Thyroid gland (tissue), 4 donors: ENCODE measurements at places on chromosomes 5 and 9. TPM values are rescaled to one million over a fixed set of nuclear protein-coding genes. Genes with fewer than 3 reads are reported as not detected.

GRCh38 chr9:22049411-22049810 is 40.3 kb upstream of the CDKN2B start:
- no peak for DNase-seq

- DNase-seq: peak; percentile 78
Measured at GRCh38 chr9:77648234-77649108, at the start of gene GNA14. Gene GNA14 (minus strand): TSS chr9:77648322. CDS start chr9:77647793, 529 bp downstream.

- DNase-seq: no peak
Measured at GRCh38 chr9:126335837-126336735, 9.5 kb downstream of the MVB12B start.

GRCh38 chr9:5767968-5768932 is 64.7 kb downstream of the ERMP1 start:
- no peak for DNase-seq

DNA sequence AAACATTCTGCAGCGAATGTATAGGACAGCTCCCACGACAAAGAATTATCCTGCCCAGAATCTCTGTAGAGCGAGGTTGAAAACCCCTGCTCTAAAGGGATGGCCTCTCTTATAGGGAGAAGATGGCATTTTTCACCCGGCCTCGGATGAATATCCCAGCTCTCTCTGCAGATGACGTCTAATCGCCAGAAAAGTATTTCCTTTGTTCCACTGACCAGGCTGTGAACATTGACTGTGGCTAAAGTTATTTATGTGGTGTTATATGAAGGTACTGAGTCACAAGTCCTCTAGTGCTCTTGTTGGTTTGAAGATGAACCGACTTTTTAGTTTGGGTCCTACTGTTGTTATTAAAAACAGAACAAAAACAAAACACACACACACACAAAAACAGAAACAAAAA is 17.4 kb upstream of the RARS1 start:
- DNase-seq: no peak

GRCh38 chr5:122173474-122174415 is 44.4 kb downstream of the ZNF474 start:
- no peak for DNase-seq

GRCh38 chr5:123455640-123456039 is 32.4 kb upstream of the CEP120 start:
- no peak for DNase-seq

- DNase-seq: no peak
Measured at GRCh38 chr9:8677741-8678140, 878.2 kb upstream of the DMAC1 start.

DNA sequence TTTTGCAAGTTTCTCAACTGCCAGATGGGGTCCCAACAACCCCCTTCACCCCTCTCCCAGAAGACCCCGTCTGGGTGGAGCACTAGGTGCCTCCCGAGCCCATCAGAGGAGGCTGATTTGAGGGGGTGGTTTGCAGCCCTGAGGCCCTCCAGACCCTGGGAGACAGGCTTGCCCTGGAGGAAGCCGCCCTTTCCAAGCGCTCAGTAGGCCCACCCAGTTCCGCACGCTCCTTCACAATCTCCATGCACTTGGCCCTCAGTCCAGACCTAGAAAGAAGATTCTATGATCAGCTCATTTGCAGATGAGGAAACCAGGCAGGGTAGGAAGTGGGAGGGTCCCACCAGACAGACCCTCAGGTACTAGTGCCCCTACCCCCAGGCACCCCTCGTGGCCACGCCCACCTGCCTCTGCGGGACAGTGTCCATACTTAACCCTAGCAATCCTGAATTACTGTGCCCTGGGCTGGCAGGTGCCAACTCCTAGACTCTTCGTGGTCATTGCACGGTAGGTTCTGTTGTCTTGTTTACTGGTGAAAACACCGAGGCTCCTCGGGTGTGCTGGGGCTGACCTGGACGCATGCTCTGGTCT is 22.3 kb downstream of the OR2V1 start:
- DNase-seq: no peak

The ACSL6 gene
- 0.71 TPM for total RNA-seq

DNA sequence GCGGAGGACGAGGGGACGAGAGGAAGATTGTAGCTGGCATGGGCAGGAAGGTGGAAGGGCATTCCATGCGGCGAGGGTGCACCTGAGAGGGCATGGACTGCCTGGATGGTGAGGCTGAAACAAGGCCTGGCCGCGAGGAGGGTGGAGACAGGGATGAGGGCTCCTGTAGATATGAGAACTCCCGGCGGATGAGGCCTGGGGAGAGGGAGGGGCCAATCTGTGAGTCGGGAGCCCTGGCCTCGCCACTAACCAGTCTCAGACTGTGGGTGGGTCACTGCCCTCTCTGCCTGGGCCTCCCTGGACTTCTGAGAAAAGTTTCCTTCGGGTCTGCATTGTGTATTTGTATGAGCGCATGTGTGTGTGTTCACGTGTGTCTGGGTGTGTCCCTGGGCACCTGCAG is 55.4 kb downstream of the LMX1B start:
- no peak for DNase-seq

The FST gene
- 1.7 TPM for total RNA-seq

- DNase-seq: no peak
Measured at GRCh38 chr9:1222511-1222910, 172.4 kb downstream of the DMRT2 start.

DNA sequence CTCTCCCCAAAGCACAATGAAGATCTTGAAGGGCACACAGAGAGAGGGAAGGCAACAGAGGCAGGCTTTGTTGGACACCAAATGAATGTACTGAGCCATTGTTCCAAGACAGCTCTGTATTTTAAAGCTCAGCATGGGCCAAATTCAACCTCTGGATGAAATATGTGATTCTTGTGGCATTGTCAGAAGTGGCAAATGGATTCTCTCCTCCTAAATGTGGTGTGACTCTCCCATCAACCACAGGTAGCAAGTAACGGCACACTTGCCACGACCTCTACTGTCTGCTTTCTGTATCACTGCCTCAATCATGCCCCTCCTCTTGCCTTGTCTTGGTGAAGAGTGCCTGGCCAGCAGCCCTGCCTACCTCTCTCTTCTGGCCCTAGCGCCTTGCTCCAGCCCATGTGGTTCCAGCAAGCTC is 6.1 kb upstream of the MOB3B start:
- DNase-seq: peak; percentile 22

The PCDHGB5 gene
- total RNA-seq: 22.6 TPM

GRCh38 chr5:5335700-5336264 is 86.7 kb upstream of the ICE1 start:
- peak; percentile 22 for DNase-seq

The CCL27 gene
- total RNA-seq: not detected

GRCh38 chr5:110925398-110925797 is 146.1 kb upstream of the TSLP start:
- DNase-seq: no peak

The OTULINL gene
- 6.5 TPM for total RNA-seq

- DNase-seq: no peak
Measured at GRCh38 chr9:86349271-86349670, 4.9 kb downstream of the TUT7 start.

The ABLIM3 gene
- total RNA-seq: 10.5 TPM

The FAM153A gene
- total RNA-seq: 3.3 TPM

DNA sequence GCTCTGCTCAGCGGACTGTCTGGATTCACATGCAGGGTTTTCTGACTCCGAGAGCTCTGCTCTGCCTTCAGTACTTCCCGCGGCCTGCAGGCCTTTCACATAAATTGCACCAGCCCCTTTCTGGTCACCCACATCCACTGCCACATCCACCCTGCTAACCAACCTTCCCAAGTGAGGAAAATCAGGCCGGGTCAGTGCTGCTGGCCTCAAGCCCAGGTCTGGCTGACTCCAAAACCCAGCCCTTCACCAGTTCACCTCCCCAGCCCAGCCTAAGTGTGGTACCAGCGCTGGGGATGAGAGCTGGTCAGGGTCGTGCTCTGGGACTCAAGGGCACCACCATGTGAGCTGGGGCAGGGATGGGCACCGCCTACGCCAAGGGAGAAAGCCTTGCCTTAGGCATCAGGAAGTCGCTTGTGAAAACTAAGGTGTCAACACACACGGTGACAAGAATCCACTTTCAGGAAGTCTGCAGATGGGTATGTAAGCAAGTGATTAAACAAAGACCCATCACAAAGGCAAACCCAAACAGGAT is 12.3 kb downstream of the LMAN2 start:
- no peak for DNase-seq

The C9orf153 gene
- 0.71 TPM for total RNA-seq

GRCh38 chr5:33049842-33050241 is 338.7 kb downstream of the NPR3 start:
- no peak for DNase-seq

DNA sequence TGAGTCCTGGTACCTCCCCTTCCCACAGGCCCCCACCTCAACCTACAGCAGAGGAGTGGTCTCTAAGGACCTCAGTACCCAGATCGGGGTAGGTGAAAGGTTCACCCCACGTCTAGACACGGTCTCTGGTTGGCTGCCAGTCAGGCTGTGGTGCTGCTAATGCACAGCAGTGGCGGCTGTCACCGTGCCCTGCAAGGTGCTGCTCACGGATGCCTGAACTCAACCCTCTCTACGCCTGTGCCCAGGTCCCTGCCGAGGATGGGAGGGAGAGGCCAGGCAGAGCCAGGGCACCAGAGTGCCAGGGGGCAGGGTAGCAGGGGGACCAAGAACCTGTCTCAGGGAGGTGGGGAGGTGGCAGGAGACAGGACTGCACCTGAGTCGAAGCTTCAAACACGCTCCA is 14.3 kb downstream of the IER5L start:
- DNase-seq: no peak

DNA sequence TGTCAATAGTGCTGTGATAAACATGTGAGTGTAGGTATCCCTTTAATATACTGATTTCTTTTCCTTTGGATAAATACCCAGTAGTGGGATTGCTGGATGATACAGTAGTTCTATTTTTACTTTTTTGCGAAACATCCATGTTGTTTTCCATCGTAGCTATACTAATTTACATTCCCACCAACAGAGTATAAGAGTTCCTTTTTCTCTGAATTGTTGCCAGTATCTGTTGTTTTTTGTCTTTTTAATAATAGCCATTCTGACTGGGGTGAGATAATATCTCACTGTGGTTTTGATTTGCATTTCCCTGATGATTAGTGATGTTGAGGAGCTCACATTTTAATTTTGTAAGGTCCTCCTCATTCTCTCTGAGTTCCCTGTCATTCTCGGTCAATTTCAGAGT is 71.1 kb upstream of the NFIL3 start:
- DNase-seq: no peak

DNA sequence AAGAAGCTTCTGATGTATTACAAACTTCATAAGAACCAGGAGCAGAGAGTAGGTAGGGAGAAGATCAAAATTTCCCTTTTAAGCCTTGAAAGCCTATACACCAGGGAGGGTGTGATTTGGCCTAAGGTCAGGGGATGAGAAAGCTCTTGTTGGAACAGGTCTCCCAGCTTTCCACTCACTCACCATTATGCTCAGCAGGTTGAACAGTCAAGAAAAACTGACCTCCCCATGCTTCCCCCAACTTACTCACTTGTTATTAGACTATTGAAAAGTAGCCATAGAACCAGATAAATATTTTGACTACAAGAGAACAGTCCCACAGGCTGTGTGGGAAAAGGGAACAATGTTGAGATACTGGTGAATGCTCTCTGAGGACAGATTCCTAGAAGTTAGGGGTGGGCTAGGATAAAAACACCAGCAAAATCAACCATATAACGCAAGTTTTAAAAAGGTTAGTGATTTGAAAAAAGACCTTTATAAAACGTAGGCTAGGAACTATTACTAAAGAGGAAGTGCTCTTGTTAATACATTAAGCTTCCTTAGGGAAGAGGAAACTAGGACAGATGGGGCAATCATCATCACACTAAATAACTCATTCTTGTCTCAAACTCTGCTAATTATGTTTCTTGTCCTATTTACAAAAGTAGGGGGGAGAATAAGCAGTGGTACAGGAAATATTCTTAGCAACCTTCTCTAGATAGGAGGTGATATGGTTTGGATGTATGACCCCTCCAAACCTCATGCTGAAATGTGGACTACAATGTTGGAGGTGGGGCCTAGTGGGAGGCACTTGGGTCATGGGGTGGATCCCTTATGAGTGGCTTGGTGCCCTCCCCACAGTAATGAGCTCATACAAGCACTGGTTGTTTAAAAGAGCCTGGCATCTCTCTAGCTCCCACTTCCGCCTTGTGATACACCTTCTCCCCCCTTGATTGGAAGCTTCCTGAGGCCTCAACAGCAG is 31.0 kb downstream of the PCDHGC5 start:
- no peak for DNase-seq

The FAM221B gene
- total RNA-seq: not detected

GRCh38 chr9:7613931-7614330 is 185.6 kb downstream of the DMAC1 start:
- DNase-seq: no peak

DNA sequence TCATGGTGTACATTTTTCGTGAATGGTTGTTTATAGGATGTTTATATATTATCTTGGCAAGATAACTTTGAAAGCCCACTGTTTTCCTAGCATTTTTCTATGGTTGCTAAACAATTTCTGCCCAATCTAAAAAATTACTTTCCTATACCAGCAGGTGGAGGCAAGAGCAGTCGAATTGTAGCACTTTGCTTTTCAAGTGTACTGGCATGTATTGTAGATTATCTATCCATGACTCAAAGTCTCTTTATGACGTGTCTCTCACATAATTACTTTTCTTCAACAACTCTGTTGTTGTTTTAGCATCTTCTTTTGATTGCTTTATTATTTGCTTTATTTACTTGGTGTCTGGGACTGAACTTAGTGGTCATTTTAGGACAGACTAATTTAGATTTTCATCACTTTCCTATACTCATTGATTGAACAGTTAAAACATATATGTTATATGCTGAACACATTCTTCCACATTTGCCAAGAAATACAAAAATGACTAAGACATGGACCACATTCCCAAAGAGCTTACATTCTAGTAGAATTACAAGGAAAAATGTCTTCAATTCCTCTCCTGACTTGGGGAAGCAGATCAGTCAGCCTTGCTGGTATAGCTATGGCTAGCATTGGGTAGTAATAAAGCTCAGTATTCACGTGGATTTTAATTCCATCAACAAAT is 20.7 kb downstream of the NLN start:
- DNase-seq: no peak

DNA sequence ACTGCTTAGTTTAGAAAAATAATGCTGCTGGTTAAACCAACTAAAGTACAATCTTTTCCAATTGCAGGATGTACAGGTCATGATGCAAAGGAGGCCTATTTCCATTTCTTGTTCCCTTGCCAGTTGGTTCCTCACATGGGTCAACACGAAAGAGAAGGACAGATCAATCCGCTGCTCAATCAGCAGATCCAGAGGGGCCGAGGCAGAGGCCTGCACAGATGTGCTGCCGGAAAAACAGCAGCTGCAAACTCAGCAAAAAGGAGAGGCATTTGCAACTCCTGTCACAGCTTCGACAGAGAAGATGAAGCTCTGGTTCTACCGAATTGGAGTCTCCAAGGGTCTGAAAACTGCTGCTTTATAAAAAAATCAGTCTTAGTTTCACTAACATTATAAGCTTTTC is 69.8 kb downstream of the NIPSNAP3B start:
- DNase-seq: no peak

- DNase-seq: no peak
Measured at GRCh38 chr5:80409367-80409966, 1.6 kb downstream of the ZFYVE16 start.

GRCh38 chr9:32899761-32900160 is 101.7 kb downstream of the APTX start:
- no peak for DNase-seq
